ENCODE measurements at places on chromosomes 2 and 18. TPM values are rescaled to one million over a fixed set of nuclear protein-coding genes. Genes with fewer than 3 reads are reported as not detected.

Gene DLX1
- total RNA-seq, result 0.81 TPM

Gene PTPN4
- 21.1 TPM for total RNA-seq

Gene INHA
- 2.2 TPM for total RNA-seq

Gene SLC4A3
- 4.7 TPM for total RNA-seq

Gene FBXO36
- 2.2 TPM for total RNA-seq

Gene B3GNT7
- not detected for total RNA-seq

Data from MCF 10A (cell line).